ENCODE measurements at places on chromosomes 2 and 18.

DNA sequence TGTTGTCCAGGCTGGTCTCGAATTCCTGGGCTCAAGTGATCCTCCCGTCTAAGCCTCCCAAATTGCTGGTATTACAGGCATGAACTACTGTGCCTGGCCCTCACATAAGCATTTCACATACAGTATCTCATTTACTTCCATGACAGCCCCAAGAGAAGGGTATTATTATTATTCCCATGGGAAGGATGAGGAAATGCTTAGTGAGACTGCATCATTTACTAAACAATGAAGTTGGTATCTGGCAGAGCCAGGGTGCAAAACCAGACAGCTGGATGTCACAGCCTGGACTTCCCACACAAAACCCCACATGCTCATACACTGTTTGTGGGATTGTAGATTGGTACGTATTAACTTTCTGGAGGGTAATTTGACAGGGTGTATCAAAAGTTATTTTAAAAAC lies 29.9 kb downstream of the DAPL1 start:
- no peak for DNase-seq

- no peak for DNase-seq
Observed at GRCh38 chr2:32990556-32990955, 43.8 kb downstream of the LTBP1 start.

DNA sequence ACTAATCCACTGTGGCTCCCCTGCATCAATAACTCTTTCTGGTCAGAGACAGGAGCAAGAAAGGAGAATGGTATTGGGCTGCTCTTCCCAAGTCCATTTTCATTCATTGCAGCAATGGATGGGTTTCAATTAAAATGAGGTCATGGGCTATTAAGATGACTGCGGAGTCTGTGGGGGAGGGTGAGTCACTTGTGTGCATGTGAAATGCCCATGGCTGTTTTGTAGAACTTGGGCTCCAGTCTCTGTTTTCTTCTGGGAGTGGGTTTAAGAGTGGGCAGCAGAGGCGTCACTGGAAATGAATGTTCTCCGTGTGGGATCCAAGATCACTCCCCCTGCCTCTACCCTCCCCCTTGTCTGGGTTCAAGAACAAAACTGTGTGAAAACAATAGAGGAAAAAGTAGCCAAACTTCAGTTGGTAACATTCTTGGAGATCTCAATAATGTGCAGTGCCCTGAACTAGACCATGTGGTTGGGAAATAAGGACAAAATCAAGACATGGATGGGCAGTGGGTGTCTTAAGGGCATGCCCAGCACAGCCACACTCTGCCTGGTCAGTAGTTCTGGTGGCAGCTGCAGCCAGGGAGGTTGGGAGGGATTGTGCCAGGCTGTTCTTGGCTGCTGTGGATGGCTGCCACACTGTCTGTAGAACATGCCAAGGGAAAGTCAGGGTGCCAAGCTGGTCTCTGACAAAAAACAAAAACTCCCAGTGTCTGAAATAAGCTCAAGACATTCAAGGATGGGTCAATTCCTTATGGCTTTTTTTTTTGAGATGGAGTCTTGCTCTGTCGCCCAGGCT lies 68.2 kb upstream of the CXCR4 start:
- no peak for DNase-seq

GRCh38 chr18:48022531-48023329 lies 92.3 kb upstream of the SMAD2 start:
- DNase-seq = no peak

- DNase-seq = no peak
Observed at GRCh38 chr18:30527226-30527625, 515.3 kb downstream of the DSC3 start.

GRCh38 chr2:217787160-217787877 lies 215.5 kb downstream of the TNS1 start:
- no peak for DNase-seq

DNA sequence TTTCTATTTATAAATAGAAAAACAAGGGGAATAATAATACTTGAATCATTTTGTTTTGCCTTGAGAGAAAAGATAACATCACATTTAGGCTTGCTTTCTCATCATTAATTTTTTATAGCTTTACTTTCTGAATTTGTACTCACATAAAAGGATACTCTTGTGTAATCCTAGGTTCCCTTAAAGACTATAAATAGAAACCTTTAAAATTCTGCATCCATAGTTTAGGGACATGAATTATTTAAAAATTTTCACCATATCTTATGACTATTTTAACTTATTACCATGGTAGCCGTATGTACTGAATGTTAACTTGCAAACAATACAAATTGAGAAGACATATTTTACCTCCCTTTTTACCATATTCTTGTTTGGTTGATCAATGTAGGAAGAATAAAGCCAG lies 143.5 kb upstream of the CWC22 start:
- no peak for DNase-seq

- DNase-seq = no peak
Observed at GRCh38 chr18:7812431-7813063, 245.4 kb downstream of the PTPRM start.

GRCh38 chr2:111704246-111704645 lies 179.7 kb downstream of the ANAPC1 start:
- no peak for DNase-seq

DNA sequence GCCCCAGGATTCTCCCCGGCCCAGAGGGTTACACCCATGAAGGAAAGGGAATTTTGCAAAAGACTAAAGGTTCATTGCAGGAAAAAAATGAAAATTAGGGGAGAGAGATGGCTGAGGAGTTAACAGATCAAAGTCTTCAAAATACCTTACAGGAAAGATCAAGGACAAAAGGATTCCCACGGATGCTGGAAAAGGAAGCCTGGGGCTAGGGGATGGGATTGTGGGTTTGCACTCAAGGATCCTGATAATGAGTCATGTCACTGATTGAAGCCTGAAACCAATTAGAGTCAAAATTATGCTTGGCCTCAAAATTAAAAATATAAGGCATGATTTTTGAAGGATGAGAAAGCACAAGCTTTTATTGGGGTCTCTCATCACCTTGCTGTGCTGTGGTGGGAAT lies 32.6 kb upstream of the COPS8 start:
- no peak for DNase-seq

- DNase-seq = no peak
Observed at GRCh38 chr18:9082711-9083510, 19.6 kb upstream of the NDUFV2 start.

GRCh38 chr2:190835303-190835930 lies 45.2 kb upstream of the GLS start:
- no peak for DNase-seq

Data from activated CD8-positive, alpha-beta memory T cell treated with anti-CD3 and anti-CD28 coated beads for 48 hours (primary cell).